ENCODE measurements at places on chromosomes 4 and X.

- DNase-seq, result no peak
These were observed 284.9 kb downstream of the RPA4 start for GRCh38 chrX:97168646-97169045.

DNA sequence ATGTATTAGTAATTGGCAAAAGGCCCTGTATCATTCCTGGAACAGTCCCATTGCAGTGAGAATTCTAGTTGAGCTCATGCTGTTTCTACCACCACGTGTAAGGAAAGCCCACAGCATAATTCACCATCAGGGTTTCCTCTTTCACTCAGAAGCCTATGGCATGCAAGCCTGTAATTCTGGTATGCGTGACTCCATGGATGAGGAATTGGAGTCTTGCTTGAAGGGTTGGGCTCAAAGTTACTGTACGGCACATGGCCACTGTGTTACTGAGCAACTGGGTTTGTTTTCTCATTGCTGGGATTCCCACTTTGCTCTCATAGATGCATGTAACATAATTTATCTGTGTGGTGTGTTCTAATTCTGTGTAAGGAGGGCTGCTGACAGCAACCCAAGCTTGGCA lies 132.3 kb upstream of the NR3C2 start:
- no peak for DNase-seq

- DNase-seq, result no peak
These were observed 936 bp downstream of the TMEM144 start for GRCh38 chr4:158211222-158211621.

DNA sequence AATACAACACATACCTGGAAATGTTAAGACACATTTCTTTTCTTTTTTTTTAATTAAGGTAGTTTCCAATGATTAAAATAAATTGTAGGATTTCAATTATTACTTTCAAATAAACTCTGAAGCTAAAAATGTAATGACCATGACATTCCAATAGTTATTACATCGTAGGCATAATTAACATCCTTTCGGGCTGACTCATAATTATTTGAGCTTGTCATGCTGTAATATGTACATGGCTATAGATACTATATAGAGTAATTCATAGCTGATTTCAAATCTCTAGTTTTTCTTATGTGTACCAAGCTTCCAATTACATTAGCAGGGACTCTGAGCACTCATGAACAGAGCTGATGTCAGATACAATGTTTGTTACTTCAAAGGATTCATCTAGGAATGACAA lies 125.7 kb upstream of the GABRG1 start:
- DNase-seq, result no peak

GRCh38 chr4:108036213-108036612 lies 46.5 kb downstream of the HADH start:
- DNase-seq, result no peak

- no peak for DNase-seq
These were observed 270.3 kb upstream of the HS3ST1 start for GRCh38 chr4:11698846-11699590.

GRCh38 chr4:122873821-122874593 lies 47.4 kb downstream of the FGF2 start:
- no peak for DNase-seq

DNA sequence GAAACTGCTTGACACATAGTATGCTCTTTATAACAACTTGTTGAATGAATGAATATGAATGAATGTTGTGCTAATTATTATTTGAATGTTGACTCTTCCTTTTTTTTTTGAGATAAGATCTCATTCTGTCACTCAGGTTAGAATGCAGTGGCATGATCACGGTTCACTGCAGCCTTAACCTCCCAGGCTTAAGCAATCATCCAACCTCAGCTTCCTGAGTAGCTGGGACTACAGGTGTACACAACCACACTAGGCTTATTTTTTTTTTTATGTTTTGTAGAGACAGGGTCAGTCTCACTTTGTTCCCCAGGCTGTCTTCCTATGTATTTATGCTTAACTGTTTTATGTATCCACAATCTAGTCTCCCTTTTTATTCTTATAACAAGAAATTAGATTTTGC lies 114.7 kb upstream of the WDFY3 start:
- DNase-seq, result no peak

- DNase-seq, result no peak
These were observed 11.7 kb upstream of the SLC10A3 start for GRCh38 chrX:154502098-154502497.

DNA sequence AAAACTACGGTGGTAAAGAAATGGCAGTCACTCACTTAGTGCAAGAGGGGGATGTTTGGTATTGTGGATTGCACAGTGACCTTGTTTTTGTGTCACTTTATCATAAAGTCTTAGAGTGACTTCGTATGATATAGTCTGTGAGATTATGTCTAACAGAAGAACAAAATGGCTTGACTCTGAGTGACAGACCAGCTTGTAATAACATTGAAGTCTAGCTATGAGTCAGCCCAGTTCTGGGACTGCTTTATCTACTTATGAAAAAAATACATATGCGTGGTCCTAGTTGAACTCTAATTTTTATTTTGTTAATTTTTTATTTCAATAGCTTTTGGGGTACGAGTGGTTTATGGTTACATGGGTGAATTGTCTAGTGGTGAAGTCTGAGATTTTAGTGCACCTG lies 20.0 kb downstream of the DCLK2 start:
- DNase-seq, result no peak

DNA sequence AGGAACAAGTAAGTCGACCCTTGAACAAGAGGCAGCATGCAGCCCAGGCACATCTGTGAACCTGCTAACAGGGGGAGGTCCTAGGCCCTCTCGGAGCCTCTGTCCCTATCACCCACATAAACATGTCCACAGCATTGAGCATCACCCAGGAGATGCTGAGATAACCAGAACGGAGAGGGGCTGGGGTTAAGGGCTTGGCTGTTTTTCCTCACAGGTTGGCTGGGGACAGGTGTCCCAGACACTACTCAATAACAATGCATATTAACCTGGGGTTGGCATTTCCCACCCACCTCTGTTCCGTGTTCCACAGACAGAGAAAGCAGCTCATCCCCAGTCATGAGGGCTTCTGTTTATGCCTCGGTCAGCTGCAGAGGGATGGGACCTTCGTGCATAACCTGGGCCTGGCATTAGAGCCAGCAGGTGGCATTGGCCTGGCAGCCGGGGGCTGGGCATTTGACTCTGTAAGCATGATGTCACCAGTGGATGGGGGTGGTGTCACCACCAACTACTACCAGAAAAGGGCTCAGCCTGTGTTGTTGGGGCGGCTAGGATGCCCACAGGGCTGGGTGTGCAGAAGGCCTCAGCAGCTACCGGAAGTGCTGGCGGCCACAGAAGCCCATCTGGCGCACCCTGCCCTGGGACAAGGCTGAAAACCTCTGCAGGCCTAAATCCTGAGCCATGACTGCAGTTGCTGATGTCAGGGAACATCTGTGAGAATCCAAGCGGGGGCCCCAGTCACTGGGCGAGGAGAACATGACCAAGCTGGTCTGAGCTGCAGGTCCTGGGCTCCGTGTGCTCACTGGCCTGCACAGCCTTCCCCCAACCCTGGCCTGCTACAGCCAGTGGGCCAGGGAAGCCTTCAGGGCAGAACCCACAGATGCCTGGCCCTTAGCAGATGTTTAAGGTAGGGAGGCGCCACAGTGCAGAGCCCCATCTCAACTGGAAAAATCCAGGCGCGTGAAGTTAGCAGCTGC lies 351.4 kb downstream of the NR3C2 start:
- DNase-seq, result no peak

DNA sequence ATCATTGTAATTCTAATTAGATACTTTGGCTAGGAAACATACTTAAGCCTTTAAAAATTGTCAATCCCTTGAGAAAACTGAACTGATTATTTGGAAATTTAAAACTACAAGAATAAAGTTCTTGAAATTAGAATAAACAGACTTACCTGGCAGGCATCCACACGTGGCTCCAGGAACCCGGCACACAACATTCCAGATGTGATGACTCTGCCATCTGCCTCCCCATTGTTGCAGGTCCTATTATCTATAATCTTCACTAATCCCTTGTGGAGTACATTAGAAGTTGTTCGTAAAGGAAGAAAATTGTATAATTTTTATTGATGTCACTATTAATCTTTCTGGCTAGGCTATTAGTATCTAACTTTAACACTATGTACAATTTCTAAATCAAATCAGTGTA lies 16.2 kb upstream of the GNRHR start:
- DNase-seq, result peak; percentile 31

GRCh38 chr4:18981234-18981615 lies 959.7 kb upstream of the LCORL start:
- DNase-seq, result no peak

GRCh38 chr4:101528526-101528925 lies 181.2 kb upstream of the PPP3CA start:
- DNase-seq, result no peak

DNA sequence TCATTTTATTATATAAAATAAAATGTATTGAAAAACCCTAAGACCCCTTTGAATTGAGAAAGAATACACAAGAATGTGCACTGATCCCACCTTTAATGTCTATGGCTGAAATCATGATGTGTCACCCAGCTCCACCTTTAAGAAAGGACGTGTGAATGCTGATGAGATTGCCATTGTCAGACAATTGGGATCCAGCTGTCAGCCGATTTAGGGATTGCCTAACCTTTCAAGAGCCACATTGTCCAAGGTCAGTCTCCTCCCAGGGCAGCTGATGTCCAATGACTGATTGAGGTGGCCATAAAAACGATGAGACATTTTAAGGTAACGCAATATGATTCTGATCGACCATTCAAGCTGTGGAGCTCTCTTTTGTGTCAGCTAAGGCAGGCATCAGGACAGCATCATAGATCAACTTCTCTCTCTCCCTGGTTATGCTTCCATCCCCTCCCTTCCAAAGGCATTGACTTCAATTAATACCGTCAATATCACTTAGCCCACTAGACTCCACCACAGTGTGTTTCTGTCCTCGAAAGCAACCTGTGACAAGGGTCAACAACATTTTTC lies 1676.4 kb downstream of the PCDH7 start:
- DNase-seq, result no peak

DNA sequence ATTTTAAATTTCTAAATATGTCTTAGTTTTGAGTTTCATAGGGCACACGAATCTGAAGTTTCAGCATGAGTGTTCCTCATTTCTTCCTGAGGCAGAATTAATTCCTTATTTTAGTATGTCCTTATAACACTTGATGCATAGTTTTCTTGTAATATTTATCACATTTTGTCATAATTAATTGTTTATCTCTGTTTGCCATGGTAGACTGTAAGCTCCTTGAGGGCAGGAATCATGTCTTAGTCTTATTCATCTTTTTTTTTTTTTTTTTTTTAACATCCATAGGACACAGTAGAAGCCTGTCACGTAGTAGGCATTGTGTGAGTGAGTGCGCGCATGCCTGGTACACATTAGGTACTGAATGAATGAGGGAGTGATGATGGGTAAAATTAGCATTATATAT lies 131.7 kb downstream of the STAG2 start:
- DNase-seq, result no peak

DNA sequence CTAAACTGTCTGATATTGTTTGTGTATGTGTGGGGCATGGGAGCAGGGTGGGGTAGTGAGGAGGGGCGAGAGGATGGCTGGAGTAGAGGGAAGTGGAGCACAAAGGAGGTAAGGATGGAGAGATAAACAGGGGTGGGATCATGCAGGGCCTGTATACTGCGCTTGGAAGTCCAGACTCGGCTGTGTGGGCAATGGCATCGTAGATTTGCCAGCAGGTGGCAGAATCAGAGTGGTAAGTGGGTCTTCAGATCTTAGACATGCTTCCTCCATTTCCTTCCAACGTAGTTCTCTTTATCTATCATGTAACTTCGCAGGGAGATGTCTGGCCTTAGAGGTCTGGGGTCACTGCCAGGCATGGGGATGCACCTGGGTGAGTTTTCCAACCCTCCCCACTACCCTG lies 155.5 kb downstream of the PDGFRA start:
- peak; percentile 1 for DNase-seq

- no peak for DNase-seq
These were observed 64.5 kb downstream of the MID1 start for GRCh38 chrX:10555846-10556245.

GRCh38 chr4:1200425-1201035 lies 28.1 kb upstream of the SPON2 start:
- no peak for DNase-seq

DNA sequence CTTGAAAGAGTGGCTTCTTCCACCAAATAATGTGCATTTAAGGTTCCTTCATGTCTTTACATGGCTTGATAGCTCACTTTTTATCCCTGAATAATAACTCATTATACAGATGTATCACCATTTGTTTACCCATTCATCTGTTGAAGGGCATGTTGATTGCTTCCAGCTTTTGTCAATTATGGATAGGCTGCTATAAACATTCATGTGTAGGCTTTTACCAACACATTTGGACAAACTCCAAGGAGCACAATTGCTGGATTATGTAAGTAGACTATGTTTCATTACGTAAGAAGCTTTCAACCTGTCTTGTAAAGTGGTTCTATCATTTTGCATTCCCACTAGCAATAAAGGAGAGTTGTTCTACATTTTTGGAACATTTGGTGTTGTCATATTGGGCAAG lies 2637.0 kb downstream of the PCDH7 start:
- no peak for DNase-seq

- no peak for DNase-seq
These were observed 20.6 kb upstream of the PRR27 start for GRCh38 chr4:70133473-70133872.

DNA sequence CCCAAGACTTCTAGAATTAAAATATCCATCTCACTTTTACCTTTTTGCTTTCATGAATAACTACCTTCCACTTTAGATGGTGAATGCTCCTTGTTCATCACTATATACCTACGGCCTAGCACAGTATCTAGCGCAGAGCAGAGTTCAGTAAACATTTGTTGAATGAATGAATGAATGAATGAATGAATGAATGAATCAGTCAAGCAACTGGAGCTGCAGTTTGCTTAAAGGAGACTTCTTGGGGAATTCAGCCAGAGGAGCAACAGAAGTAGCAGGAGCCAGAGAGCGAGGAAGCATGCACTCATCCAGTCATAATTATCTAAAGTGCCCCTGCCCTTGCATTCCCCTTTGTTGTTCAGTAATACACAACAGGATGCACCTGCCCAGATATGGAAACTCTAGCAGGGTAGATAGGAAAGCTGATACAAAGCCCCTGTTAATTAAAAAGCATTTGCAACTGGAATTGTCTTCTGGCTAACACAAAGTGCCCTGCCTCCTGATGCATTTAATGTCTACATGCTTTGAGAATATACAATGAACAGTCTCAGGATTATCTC lies 103.0 kb upstream of the MBNL3 start:
- DNase-seq, result peak; percentile 16

GRCh38 chr4:28350485-28350884 lies 1489.8 kb downstream of the STIM2 start:
- no peak for DNase-seq

DNA sequence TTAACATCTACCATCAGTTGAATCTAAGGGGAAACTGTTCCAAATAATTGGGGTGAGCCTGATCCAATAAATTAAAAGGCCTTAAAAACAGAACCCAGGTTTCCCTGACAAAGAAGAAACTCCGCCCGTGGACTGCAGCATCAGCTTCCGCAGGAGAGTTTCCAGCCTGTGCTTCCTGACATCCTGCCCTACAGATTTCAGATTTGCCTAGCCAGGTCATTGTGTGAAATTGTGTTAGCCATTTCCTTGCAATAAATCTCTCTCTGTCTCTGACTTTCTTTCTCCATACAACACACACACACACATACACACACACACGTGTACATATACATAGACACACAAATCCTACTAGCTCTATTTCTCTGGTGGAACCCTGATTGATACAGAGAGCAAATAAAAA lies 48.3 kb upstream of the LCORL start:
- no peak for DNase-seq

GRCh38 chr4:80072744-80073472 lies at the start of gene ANTXR2:
Gene ANTXR2, minus strand, starts transcription at chr4:80073229. Its CDS starts 669 bp downstream, at chr4:80072560.
- DNase-seq, result peak; percentile 3
